Left renal pelvis (tissue), 4 donors: ENCODE measurements at places on chromosomes 3 and 15. TPM values are rescaled to one million over a fixed set of nuclear protein-coding genes. Genes with fewer than 3 reads are reported as not detected.

DNA sequence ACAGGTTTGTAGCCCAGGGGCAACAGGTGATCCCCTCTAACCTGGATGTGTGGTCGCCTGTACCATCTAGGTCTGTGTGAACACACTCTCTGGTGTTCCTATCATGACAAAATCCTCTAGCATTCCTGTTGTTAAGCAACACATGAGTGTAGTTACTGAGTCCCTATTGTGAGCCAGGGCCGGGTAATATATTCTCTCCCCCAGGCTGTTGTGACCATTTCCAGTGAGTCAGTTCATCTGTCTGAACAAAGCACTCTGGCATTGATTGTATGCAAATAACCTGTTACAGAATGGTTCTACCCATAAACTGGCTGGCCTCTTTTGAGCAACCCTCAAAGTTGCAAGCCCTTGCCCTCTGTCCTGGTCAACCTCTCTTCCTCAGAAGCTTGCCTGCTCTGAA lies 2.6 kb upstream of the FLNB start:
- no peak for DNase-seq

PRTG gene
- polyA plus RNA-seq: 12.1 TPM

- no peak for DNase-seq
Measured at GRCh38 chr3:63975723-63976122, 47.6 kb downstream of the PSMD6 start.

CLRN1 gene
- polyA plus RNA-seq: not detected

GRCh38 chr3:27310688-27311087 lies 58.5 kb downstream of the NEK10 start:
- DNase-seq: no peak

DNA sequence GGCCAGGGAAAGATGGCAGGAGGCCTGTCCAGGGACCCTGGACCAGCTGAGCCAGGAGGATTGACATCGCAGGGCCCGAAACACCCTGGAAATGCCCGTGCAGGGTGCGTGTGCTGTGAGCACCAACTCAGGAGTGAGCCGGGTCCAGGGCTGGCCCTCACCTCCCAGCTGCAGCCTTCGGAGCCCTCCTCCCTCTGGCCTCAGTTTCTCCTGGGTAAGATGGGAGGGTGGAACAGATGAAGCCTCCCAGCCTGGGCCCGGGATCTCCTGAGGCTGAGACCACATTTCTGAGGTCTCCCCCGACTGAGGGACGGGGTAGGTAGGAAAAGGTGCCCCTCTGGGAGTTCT lies 5.3 kb upstream of the CALML4 start:
- DNase-seq: no peak

DNA sequence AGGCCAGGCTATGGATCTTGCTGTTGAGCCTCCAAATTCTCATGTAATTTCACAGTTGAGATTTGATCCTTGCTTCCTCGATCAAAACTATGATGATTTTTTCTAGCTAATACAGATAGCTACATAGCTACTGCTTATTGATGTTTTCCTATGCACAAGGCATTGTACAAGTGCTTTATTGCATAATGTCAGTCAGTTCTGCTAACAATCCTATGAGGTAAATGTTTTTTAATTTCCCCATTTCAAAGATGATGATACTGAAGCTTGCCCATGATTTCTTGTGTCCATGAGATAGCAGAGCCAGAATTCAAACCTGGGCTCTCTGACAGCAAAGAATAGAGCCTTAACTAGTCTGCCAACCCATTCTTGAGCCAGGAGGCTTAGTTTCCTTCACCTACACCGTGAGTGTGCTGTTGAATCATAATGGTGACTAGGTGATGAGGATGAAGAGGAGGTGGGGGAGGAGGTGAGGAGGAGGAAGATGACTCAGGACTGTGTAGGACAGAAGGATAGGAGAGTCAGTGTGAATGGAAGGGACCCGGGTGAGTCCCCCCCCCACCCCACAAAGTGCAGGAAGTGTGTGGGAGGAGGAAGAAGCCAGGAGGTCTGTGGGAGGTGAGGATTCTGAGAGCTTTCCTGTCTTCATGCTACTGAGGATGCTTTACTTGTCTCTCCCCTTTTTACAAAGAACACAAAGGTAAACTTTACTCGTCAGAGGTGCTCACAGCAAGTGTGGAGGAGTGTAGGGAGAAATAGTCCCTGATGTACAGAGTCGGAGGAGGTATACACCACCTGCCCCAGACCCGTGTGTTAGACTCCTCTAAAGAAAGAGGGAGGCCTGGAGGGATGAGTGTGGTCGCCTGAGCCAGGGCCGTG lies 3.6 kb downstream of the TAGLN3 start:
- no peak for DNase-seq

GRCh38 chr3:4409971-4410573 lies 57.0 kb downstream of the SUMF1 start:
- no peak for DNase-seq
